ENCODE measurements at places on chromosomes 6 and 20.

DNA sequence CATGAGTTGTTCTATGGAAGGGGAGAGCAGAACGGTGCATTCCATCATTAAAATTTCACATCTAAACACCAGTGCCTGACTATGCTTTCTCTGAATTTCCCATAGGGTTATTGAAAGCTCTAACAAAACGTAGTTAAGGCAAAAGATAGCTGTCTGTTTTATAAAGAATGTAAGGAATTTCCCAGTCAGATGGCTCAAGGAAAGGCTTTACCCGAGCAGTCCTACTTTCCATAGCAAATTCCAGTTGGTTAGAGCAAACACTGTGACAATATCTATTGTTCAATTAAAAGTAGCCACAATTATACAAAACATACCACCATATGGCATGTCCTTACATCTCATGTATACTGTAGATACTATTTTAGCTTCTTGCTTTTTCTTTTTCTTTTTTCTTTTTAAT lies 1059.5 kb upstream of the FLRT3 start:
- no peak for DNase-seq

DNA sequence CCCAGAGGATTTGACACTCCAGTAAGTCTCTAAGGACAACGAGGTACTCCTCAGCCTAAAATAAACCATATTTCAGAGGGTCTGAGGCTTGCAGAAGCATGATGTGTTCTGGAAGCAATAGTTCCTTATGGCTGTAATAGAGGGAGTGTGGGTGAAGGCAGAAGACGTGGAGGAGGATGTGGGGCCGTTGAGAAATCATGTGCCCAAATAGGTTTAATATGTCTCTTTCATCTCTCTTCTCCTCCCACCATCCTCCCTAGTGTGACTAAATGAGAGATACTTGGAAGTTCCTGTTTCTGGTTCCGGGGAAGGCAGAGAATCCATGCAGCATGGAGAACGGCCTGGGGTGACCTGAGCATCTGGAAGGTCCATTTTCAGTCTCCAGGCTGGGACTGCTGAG lies 174.0 kb upstream of the RSPO3 start:
- no peak for DNase-seq

DNA sequence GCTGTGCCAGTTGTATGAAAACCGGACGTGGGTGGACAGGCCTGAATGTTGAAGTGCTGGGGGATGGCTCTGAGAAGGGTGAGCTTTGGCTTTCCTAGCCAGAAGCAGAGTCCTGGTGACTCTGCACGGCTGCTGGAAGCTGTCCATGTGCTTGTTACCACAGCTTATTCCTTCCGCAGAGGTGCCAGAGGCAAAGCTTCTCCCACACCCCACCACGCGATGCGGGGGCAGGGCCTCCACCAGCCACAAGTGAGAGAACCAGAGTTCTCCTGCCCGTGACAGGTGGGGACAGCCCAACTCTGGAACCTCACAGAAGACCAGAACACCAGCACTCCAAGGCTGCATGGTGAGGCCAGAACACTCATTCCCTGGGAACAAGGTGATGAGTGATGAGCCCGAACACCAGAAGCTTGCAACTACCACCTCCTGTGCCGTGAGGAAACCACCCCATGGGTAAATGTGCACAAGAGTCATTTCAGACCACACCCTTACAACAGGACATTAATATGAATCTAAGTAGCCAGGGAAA lies 36.7 kb downstream of the JAG1 start:
- no peak for DNase-seq

GRCh38 chr20:62685781-62686555 lies 22.7 kb upstream of the NTSR1 start:
- no peak for DNase-seq

DNA sequence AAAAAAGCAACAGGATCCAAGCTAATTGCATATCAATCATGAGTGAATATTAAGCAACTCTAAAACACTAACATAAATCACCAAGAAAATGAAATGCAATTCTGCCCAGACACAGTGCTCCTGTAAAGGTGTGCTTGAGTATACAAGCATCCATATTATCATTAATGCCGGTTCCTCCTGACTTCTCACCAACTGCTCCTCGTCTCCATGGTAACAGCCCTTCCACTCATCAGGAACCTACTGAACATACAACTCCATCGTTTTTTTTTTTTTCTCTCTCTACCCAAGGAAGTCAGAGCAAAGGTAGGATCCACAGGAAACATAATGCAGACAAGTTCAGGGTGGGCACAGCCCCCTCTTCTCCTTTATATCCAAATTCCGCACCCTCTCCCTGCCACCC lies 12.4 kb downstream of the GABBR1 start:
- DNase-seq = no peak

DNA sequence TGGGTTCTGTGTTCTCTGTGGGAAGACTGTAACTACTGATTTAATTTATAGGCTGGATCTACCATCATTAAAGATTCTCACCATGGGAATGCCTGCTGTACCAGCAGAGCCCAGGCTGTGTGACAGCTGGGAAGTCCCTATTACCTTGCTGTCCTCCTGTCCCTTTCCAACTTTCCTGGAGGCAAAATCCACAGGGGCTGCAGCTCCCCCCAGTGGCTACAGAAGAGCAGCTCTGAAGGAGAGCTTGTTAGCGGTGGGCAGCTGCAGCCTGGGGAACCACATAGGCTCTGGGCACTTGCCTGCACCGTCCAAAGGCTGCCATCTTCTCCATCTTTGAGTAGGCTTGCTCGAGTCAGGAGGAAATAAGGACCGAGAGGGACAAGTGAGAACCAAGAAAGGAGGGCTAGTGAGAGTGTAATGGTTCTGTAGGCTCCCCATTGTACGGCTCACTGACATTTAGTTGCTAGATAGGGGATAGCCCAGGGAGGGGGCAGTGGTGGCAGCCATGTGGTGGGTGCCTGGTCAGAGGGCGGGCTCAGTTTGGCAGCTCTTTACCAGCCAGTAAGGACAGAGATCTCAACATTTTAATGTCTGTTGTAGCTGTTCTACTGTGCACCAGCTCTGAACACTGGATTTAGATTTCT lies 155.1 kb upstream of the MLIP start:
- DNase-seq = no peak

- no peak for DNase-seq
Measured at GRCh38 chr20:21109144-21109543, 3.0 kb upstream of the LINC00237 start.

- DNase-seq = no peak
Measured at GRCh38 chr6:70557998-70558397, 8.7 kb upstream of the SDHAF4 start.

GRCh38 chr6:93124006-93124632 lies 295.2 kb downstream of the EPHA7 start:
- DNase-seq = no peak

DNA sequence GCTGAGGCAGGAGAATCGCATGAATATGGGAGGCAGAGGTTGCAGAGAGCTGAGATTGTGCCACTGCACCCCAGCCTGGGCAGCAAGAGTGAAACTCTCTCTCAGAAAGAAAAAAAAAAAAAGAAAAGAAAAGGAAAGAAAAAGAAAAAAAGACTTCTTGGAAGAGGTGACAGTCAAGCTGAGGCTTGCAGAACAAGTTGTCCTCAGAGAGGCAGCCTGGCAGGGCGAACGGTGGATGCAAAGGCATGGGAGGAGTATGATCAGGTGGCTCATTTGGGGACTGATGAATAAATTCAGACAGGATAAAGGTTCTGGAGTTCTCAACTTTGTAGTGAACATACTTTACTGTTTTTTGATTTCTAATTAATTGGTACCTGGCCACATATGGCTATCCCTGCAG lies 12.4 kb downstream of the ZNF341 start:
- no peak for DNase-seq

- no peak for DNase-seq
Measured at GRCh38 chr6:3825331-3825831, 23.8 kb upstream of the FAM50B start.

DNA sequence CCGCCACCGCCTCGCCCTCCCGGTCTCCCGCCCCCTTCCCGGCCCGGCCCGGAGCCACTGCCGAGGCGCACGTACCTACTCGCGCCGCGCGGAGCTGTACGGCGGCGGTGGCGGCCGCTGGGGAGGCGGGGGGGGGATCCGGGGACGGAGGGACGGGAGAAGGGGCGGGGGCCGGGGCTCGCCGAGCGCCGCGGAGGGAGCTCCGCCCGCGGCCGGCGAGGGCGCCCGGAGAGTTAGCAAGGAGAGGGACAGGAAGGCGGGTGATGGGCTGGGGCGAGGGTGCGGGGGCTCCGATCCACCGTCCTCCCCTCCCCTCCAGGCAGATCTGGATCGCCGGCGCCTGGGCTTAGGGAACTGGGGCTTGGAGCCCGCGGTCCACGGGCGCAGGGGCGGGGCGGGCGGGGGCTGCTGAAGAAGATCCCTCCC lies 548 bp upstream of the TMEM74B start:
- no peak for DNase-seq

GRCh38 chr20:35899064-35899463 lies 55.2 kb downstream of the SCAND1 start:
- no peak for DNase-seq

DNA sequence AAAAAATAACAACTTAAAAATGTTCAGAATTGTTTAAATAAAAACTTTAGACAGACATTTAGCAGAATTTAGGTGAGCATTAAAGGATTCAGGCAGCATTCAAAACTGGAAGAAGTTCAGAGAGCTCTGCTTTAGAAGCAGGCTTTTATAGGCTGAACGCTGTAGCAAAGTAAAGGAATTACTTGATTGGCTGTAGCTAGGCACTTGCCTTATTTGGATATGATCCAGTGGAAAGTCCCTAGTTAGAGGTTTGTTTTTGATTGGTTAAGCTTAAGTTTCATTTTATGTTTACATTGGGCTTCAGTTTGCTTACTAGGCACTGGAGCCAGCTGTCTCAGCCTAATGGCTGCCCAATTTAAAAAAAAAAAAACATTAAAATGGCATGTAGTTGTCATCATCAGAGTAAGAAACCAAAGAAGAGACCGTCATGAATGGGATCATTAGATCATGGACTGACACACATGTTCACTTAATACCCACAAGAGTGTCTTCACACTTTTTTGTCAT lies 65.1 kb downstream of the CBFA2T2 start:
- DNase-seq = peak; percentile 14

- DNase-seq = no peak
Measured at GRCh38 chr6:68635706-68636513, 828 bp downstream of the ADGRB3 start.

DNA sequence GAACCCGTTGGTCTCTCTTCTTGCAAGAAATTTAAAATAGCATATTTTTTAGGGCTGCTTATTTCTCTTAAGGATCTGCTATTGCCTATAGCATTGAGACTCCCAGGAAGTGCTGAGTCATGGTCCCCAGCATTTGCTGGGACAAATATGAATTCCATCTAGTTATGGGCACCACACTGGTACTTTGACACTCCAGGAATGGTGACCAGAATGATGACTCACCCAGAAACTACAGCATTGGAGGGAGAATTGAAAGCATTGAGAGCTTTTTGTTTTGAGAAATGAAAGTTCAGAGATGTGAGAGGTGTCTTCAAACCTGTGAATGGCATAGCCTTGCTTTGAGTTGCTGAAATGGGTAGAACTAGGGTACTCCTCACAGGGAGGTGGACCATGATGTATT lies 699.7 kb downstream of the DHX35 start:
- no peak for DNase-seq

- DNase-seq = no peak
Measured at GRCh38 chr6:119676961-119677360, 327.4 kb upstream of the MAN1A1 start.

DNA sequence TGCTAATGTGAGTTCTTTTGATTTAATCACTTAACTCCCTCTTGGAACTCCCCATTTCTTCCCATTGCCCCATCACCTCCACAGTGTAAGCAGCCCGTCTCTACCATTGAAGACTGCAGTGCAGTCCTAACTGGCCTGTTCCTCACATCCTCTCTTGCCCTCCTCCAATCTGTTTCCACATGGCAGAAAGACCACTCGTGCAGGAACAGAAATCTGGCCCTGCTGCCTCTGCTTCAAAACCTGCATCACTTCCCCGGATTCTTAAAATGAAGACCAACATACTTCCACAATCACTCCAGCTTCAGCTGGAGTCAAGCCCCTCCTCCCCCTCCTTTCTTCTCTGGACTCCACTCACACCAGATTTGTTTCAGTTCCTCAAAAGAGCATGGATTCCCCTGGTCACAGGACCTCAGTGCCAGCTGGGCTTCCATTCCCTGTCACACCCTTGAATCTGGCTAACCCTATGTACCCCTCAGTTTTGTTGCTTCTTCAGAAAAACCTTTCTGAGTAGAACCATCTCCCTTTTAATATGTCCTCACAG lies 802.3 kb downstream of the MAFB start:
- no peak for DNase-seq

DNA sequence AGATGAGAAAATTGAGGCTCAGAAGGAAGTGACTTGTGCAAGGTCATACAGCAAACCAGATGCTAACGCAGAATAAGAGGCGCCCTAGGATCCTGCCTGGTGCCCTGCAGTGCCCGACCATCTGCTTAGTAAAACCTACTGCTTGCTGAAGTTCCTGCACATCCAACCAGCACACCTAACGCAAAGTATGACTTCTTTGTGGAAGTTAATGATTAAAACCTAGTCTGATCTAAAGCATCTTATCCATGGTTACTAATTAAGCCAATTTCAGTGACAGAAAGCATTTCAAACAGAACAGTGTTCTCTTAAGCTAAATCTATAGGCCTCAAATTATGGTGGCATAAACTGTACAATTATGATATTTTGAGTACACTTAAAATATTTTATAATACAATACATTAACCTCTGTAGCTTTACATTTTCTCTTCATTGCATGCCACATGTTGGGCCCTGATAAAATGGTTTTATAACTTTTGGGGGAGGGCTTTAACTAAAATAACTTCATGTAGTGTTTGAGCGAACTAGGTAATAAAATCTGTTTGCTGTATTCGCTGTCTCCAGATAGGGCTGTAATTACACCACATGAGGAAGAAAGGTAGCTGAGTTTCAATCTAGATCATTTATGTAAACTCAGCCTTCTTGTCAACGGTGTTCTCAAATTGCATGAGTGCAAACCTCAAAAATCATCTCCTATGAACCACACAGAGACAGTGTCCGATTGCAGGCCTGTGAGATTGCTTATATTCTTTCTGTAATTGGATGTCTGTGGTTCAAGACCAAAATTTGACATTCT lies 37.5 kb upstream of the BEND3 start:
- DNase-seq = no peak

GRCh38 chr6:20238688-20239587 lies 26.7 kb upstream of the MBOAT1 start:
- no peak for DNase-seq

DNA sequence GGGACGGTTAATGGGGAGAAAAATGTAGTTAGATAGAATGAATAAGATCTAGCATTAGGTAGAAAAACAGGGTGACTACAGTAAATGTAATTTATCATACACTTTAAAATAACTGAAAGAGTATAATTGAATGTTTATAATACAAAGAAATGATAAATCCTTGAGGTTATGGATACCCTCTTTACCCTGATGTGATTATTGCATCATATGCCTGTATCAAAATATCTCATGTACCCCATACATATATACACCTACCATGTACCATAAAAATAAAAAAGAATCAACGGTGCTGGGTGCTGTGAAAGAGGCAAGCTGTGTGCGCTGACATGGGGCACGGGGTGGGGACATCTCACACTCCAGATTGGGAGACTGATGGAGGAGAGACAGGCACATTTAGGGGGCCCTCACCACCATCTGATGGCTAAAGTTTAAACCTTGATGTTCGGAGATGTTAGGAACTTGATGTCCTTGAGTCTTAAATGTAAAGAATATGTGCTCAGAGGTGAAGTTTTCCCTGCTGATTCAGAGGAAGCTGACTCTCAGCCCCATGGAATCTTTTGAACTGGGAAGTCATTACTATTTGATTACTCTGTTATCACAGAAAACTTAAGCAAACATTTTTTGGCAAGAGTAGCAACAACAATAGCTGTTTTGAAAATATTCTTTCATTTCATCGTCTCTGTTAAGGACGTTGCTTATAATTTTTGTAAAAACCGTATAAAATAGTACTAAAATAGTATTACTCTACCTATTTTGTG lies 26.4 kb upstream of the RFPL4B start:
- no peak for DNase-seq

GRCh38 chr6:54244430-54244829 lies 63.8 kb upstream of the TINAG start:
- no peak for DNase-seq

Measured in CD4-positive, alpha-beta T cell (primary cell).